ENCODE measurements at places on chromosomes 1 and 21. TPM values are rescaled to one million over a fixed set of nuclear protein-coding genes. Genes with fewer than 3 reads are reported as not detected.

TLCD4 gene
- total RNA-seq, result 9.5 TPM

VHLL gene
- total RNA-seq, result not detected

HTR6 gene
- not detected for total RNA-seq

AVPR1B gene
- total RNA-seq, result not detected

CITED4 gene
- 45.1 TPM for total RNA-seq

SPRR5 gene
- total RNA-seq, result not detected

PPM1J gene
- 2.5 TPM for total RNA-seq

TCHHL1 gene
- not detected for total RNA-seq

GJA4 gene
- not detected for total RNA-seq

PLA2G2C gene
- total RNA-seq, result not detected

HSD3B1 gene
- not detected for total RNA-seq

CLCA4 gene
- total RNA-seq, result not detected

TESK2 gene
- total RNA-seq, result 1.0 TPM

PTPN14 gene
- total RNA-seq, result 114 TPM

PARP1 gene
- total RNA-seq, result 127 TPM

ST6GALNAC3 gene
- 0.50 TPM for total RNA-seq

PRAMEF7 gene
- total RNA-seq, result not detected

MTARC1 gene
- total RNA-seq, result 5.0 TPM

PEAR1 gene
- total RNA-seq, result 3.9 TPM

TRNP1 gene
- total RNA-seq, result 106 TPM

OXCT2 gene
- total RNA-seq, result 0.65 TPM

ALX3 gene
- total RNA-seq, result not detected

CDK18 gene
- total RNA-seq, result 14.6 TPM

ZNF695 gene
- total RNA-seq, result 1.5 TPM

GFI1 gene
- total RNA-seq, result 0.05 TPM

HENMT1 gene
- 2.3 TPM for total RNA-seq

DPT gene
- total RNA-seq, result not detected

LCE1C gene
- not detected for total RNA-seq

CFAP126 gene
- not detected for total RNA-seq

GPATCH2 gene
- 26.6 TPM for total RNA-seq

TXNIP gene
- total RNA-seq, result 294 TPM

BRWD1 gene
- total RNA-seq, result 40.5 TPM

NUF2 gene
- 12.9 TPM for total RNA-seq
